Stimulated activated CD4-positive, alpha-beta T cell treated with anti-CD3 and anti-CD28 coated beads, Interleukin-1b, Interleukin-23, amount 100 ng/mL, for 1 hour (primary cell): ENCODE measurements at places on chromosomes 6 and 20.

DNA sequence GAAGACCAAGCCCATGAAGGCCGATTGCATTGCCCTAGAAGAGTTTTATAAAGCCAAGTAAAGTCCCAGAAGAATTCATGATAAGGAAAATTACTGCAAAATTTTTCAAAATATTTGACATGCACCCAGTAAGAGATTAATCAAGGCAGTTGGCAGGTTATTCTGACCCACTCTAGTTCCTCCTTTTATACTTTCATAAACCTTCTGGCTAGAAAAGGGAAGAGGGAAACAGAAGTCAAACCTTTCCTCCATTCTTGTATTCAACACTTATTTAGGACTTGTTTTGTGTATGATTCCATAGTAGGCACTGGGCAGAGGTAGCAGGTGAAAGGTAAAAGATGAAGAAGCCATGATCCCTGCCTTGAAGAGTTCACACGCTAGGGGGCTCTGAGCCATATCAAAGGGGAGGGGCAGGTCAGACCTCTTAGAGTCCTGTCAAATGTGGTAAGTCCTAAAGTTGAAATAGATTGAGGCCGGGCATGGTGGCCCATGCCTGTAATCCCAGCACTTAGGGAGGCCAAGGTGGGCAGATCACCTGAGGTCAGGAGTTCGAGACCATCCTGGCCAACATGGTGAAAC, 85.4 kb downstream of the NDUFAF5 start:
- DNase-seq: no peak

- no peak for DNase-seq
These were observed 714.8 kb downstream of the DHX35 start for GRCh38 chr20:39676857-39677391.

- DNase-seq: no peak
These were observed 494 bp downstream of the RHAG start for GRCh38 chr6:49635978-49636712.

DNA sequence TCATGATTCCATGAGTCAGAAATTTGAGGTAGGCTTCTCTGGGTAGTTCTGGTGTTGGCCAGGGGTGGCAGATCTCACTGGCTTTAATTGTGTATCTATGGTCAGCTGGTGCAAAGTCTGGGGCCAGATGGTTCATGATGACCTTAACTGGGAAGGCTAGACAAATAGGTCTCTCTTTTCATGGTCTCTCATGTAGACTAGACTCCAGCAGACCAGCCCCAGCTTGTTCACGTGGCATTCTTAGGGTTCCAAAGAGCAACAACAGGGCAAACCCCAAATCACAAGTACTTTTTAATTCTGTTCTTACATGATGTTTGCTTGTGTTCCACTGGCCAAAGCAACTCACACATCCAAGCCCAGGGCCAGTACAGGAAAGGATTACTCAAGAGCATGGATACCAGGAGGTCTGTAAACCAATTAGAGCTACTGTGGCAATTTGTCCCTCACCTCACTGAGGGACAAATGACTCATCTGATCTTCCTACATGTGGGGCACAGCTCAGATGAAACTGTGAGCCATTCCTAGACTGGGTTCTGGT, 79.5 kb upstream of the PBOV1 start:
- DNase-seq: no peak

- no peak for DNase-seq
These were observed 84.0 kb downstream of the CHD6 start for GRCh38 chr20:41534170-41534569.

- DNase-seq: no peak
These were observed 17.1 kb downstream of the TGM3 start for GRCh38 chr20:2312876-2313275.

DNA sequence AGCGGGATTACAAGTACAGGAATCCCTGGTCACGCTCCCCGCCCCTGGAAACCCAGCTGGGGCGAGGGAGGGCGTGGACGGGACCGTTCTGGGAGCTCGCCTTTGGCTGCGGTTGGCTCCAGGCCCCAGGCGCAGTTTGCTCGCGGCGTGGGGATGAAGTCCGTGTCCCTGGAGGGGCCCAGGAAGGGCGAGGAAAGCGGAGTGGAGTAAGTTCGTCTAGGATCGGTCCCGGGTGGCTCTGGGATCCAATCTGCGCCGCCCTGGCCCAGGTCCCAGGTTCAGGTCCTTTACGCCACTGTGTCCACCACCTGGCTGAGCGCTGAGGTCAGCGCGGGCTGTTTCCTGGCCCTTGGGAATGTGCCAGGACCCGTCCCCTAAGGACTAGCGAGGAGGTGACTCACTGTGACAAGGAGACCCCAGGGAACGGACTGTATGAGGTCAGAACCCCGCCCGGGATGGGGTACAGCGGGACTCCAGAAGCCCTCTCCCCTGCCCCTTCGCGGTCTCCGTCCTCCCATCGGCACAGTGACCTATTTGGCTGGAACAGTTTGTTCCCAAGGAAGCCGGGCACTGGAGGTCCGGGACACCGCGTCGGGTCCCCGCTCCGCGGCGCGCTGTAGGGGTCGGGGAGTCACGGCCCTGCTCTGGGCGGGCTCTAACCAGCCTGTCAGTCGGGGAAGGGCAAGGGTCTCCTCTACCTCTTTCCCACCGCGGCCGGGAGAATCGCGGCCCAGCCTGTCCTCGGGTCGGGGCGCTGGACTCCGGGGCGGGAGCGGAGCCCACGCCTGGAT, 724 bp downstream of the CDKN1A start:
- DNase-seq: no peak

GRCh38 chr20:62952968-62953838, 694 bp downstream of the SLC17A9 start:
- DNase-seq: no peak

GRCh38 chr20:63296531-63297299, 3.7 kb downstream of the COL20A1 start:
- DNase-seq: no peak

DNA sequence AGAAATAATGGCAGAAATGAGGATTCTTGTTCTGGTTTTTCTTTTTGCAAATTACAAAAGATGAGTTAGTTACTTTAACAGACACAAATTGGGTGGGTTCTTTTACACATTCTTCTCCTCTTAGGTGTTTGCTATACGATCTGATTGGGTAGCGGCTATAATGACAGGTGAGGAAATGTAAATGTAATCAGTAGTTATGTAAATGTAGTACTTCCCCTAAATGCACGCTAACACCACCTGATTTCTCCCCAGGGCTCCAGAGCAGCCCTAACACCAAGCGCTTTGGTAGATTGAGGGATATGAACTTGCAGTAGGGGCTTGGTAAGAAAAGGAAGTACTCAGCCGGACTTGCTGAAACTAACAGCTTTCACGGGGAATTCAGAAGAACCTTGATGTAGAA, 499.4 kb upstream of the NOX3 start:
- DNase-seq: no peak
